ENCODE measurements at places on chromosomes 6 and 20.

GRCh38 chr6:54085541-54085940 is 25.7 kb upstream of the MLIP start:
- no peak for DNase-seq

DNA sequence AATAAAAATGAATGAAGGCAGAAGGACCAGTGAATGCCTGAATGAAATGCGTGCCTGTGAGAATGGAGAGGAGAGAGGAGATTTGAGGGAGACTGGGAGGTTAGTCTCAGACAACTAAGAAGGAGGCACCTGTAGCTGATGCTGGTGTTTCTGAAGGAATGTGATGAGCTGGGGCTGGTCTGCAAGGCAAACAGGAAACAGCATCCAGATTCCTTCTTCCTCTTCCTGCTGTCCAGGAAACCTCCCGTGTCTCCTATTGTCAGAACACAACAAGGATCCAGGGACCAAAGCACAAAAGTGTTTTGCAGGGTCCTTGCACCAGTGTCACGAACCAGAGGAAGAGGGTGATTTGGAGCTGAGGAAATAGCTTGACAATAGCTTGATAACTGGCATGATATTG is 50.4 kb upstream of the TAB2 start:
- no peak for DNase-seq

GRCh38 chr20:25360631-25361286 is 29.9 kb downstream of the ABHD12 start:
- DNase-seq, result no peak

- no peak for DNase-seq
Measured at GRCh38 chr6:150079604-150080003, 10.7 kb upstream of the ULBP3 start.

DNA sequence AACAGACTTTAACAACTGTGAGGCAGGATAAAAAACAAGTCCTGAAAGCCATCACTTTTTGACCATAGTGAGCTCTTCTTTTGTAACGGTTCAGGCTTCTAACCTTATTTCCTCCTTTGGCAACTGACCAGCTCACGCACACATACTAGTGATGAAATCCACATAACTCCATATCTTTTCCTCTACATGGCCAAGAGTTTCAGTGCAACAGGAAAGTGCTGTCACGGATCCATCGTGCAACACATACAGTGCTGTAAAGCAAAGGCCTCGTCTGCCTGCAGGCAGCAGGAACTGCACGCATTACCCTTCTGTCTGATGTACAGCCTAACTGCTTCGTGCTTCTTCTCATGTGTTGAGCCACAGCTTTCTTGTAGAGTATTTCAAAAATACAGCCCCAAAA is 108.5 kb downstream of the EPM2A start:
- no peak for DNase-seq

GRCh38 chr6:48087448-48087847 is 23.5 kb downstream of the PTCHD4 start:
- no peak for DNase-seq

DNA sequence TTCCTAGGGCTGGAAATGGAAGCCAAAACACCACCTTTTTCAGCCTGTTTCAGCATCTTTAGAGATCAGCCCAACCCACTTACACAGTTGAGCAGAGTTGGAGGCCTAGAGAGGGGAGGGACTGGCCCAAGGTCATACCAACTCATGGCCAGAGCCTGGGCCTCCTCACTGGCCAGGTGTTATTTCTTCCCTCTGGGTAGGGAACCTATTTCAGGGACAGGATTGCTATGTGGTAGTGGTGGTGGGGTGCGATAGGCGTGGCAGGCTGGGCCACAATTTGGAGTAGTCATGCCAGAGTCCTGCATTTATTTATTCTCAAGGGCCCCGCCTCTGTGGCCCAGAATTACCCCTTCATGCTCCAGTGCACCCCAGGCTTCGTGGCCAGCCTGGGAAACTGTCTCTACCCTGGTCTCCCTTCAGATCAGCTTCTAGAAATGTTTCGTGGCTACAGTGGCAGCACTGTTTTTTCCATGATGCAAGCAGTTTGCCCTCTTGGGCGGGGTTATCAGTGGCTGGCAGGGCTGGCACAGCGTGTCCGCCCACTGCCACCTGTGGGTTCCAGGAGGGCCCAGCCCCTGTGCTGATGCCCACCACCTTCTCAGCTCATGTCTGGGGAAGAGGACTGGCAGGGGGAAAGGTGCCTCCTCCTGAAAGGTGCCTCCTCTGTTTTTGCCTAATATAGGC is 6.2 kb downstream of the VEGFA start:
- no peak for DNase-seq

GRCh38 chr20:36483209-36483918 is 58.0 kb upstream of the MYL9 start:
- DNase-seq, result no peak
